ENCODE measurements at places on chromosomes 5 and 9. TPM values are rescaled to one million over a fixed set of nuclear protein-coding genes. Genes with fewer than 3 reads are reported as not detected.

SLC34A3 gene
- total RNA-seq, result 0.07 TPM

CDC25C gene
- 17.6 TPM for total RNA-seq

SRA1 gene
- 41.3 TPM for total RNA-seq

RANBP17 gene
- 15.0 TPM for total RNA-seq

INPP5E gene
- total RNA-seq, result 21.1 TPM

CCDC127 gene
- 4.5 TPM for total RNA-seq

SLC46A2 gene
- total RNA-seq, result not detected

FAM219A gene
- total RNA-seq, result 19.9 TPM

SETD9 gene
- 8.8 TPM for total RNA-seq

ZNF883 gene
- total RNA-seq, result 3.4 TPM

TMED9 gene
- total RNA-seq, result 102 TPM

DNA sequence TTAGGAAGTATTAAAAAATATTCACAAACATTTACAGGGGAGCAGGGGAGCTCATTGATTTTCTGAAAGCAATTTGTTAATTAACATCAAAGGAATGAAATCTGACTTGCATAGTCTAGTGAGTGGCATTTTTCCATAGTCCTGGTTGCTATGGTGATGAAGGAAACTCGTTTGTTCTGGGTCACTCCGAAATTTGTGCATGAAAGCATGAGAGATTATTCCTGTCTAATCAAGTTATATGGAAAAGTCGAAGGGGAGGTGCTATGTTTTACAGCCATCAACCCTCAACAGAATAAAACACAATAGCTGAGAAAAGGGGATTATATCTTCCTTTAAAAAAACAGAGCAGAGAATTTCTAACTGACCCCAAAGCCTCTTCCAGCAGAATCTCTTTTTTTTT is 1495.7 kb upstream of the WWC1 start:
- DNase-seq, result no peak

GRCh38 chr9:34675048-34675714 is 12.7 kb upstream of the CCL27 start:
- DNase-seq, result no peak

- no peak for DNase-seq
Observed at GRCh38 chr5:173567548-173567947, 48.9 kb downstream of the BOD1 start.

DNA sequence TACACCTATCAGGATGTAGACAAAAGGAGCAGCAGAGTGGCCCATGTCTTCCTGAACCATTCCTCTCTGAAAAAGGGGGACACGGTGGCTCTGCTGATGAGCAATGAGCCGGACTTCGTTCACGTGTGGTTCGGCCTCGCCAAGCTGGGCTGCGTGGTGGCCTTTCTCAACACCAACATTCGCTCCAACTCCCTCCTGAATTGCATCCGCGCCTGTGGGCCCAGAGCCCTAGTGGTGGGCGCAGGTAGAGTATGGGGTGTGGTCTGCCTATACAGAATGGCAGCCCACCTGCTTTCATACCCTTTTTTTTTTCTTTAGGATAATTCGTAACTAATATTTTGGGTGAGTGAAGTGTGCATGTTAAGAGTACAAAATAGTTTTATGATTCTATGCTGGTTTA is 1.1 kb downstream of the SLC27A6 start:
- no peak for DNase-seq

DNA sequence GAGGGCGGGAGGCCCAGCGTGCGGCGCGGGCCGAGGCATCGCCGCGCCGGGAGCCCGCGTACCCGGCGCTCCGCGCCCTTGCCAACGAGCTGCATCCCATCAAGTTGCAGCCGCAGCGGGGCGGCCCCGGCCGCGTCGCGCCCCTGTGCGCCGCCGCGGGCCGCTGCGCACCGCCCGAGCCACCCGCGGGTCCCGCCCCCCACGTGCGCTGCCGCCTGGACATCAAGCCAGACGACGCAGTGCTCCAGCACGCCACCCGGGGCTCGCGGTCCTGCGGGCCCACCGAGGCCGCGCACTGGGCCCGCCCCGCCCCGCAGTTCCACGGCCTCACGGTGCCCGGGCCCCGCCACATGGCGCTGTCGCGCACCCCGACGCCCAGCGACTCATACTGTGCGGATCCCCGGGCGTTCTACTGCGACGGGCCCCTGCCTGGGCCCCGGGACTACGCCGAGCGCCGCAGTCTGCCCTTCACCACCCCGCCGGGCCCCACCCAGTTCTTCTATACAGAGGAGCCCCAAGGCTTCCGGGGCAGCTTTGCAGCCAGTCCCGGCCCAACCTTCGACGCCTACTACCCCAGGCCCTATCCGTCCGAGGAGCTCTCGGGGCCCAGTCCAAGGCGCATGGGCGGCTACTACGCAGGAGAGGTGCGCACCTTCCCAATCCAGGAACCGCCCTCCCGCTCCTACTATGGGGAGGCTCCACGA is 2.6 kb downstream of the AJM1 start:
- no peak for DNase-seq

DNA sequence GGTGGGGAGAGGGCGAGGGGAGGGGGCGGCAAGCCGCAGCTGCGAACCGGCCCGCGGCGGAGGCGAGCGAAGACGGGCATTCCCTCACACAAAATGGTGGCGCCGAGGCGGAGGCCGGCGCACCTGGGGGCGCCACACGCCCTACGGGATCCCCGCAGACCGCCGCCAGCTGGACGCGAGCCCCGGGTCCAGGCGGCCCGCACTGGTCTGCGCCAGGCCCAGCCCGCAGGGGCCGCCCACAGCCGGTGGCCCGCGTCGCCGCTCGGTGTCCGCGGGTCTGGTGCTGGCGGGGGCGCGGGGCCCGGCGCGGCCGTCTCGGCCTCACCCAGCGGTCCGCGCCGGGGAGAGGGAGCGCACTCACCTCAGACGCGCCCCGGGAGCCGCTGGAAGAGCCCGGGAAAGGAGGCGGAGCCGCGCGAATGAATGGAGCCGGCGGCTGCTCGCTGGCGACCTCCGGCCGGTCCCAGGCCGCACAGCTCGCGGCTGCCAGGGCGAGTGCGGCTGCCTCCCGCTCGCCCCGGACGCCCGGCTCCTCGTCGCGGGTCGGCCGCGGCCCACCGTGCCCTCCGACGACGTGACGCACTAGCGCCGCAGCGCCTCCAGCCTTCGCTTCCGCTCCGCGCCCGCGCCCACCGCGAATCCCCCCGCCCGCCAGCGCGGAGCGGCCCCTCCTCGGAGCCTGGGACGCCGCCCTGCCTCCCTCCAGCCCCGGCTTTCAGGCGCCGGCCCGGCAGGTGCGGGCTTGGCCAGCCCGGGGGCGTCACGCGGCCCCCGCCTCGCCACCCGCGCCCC is at the start of gene FAM169A:
Gene FAM169A (minus strand): TSS at position 584 of the 792 bp plus-strand sequence. CDS start 24,711 bp downstream, outside the sequence.
- no peak for DNase-seq

DNA sequence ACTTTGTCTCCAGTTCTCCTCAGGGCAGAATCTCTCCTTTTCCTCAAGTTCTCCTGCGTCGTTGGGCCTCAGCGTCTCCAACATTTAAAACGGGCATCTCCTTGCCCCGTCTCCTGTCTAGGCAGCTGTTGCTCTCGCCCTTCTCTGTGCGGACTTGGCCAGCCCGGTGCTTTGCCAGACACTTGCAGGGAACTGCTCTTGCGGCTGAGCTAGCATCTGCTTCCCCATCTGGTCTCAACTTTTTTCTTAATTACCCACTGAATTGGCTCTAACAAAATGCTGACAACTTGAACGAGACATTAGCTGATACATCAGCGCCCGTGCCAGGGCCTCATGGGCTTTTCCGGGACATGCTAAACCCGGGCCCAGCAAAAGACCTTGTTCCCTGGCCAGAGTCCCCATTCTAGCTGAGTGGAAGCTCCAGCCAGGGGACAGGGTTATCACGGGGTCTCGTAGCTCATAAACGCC is 25.1 kb downstream of the ZNF618 start:
- DNase-seq, result no peak

- no peak for DNase-seq
Observed at GRCh38 chr5:38557792-38558191, 1.3 kb upstream of the LIFR start.

GRCh38 chr9:83431101-83432060 is 106.8 kb downstream of the FRMD3 start:
- DNase-seq, result no peak

DNA sequence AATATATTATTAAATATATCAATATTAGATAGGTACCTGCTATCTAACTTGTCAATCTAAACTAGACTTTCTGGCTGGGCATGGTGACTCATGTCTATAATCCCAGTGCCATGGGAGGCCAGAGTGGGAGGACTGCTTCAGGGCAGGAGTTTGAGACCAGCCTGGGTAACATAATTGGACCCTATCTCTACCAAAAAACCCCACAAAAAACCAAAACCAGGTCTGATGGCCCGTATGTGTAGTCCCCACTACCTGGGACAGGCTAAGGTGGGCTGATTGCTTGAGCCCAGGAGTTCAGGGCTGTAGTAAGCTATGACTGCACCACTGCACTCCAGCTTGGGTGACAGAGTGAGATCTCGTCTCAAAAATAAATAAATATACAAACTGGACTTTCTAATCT is 55.0 kb downstream of the PJA2 start:
- DNase-seq, result no peak
